OCI-LY7 (cell line): ENCODE measurements at places on chromosomes 7 and 10.

DNA sequence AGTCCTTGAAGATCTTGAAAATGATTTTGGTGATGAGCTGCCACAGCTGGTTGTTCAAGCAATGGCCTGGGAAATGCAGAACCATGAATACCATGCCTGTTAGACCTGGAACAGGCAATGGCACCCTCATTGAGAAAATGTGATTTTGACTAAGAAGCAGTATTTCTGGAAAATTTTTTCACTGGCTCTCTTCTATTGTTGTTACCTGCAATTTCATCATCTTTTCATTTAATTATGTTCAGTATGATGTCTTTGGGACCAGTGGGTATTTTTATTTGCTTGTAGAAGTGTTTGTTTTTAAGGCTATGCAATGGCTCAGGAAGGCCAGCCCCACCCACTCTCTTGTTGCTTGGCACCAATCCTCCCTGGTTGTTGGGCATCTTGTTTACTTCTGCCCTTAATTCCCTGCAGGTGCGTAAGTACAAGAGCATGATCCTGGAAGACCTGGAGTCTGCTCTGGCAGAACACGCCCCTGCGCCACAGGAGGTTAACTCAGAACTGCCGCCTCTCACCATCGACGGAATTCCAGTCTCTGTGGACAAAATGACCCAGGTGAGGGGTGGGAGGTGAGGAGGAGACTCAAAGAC lies 78.6 kb downstream of the NRF1 start:
- no peak for DNase-seq

GRCh38 chr10:24465891-24466818 lies 257.2 kb downstream of the KIAA1217 start:
- no peak for DNase-seq

- no peak for DNase-seq
These were observed 54.2 kb upstream of the TARP start for GRCh38 chr7:38327637-38328036.

- no peak for DNase-seq
These were observed 354.5 kb downstream of the TFEC start for GRCh38 chr7:115676080-115676479.

- DNase-seq = no peak
These were observed 86.0 kb upstream of the RET start for GRCh38 chr10:42990721-42991441.

- DNase-seq = no peak
These were observed 62.3 kb downstream of the RAMP3 start for GRCh38 chr7:45219801-45220435.

- DNase-seq = no peak
These were observed 301.7 kb downstream of the CSTF2T start for GRCh38 chr10:51397695-51398094.

GRCh38 chr7:133948588-133948987 lies 178.6 kb upstream of the LRGUK start:
- DNase-seq = no peak

- no peak for DNase-seq
These were observed 370.8 kb downstream of the EXOC4 start for GRCh38 chr7:133623721-133624120.

GRCh38 chr10:7817984-7818294 lies 366 bp upstream of the TAF3 start:
- no peak for DNase-seq
